Stimulated activated naive CD4-positive, alpha-beta T cell treated with Interleukin-2 at 50 U/mL for 16 hours (primary cell): ENCODE measurements at places on chromosomes 12 and 14.

DNA sequence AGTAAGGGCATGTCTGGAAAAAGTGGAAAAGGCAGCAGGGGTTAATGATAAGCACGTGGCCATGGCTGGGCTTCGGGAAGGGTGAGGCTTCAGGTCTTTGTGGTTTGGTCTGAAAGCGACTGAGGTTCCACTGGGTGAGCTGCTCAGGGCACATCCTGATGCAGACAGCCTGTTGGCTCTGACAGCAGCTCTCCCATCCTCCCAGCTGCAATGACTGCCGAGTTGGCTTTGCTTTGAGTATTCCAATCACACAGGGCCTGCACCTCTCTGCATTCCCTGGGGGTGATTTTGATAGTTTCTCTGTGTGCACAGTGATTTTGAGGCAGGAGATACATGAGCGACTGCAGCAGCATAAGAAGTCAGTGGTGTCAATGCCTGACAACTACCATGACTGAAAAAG lies 390.7 kb downstream of the APAF1 start:
- DNase-seq: no peak

GRCh38 chr12:44500423-44500822 lies 375.7 kb downstream of the NELL2 start:
- DNase-seq: no peak

GRCh38 chr12:27608890-27609289 lies 84.9 kb downstream of the PPFIBP1 start:
- no peak for DNase-seq

- DNase-seq: no peak
Observed at GRCh38 chr12:114917953-114918352, 234.0 kb upstream of the TBX3 start.

GRCh38 chr14:68337279-68337678 lies 455.6 kb downstream of the ZFP36L1 start:
- no peak for DNase-seq

GRCh38 chr12:19804737-19805136 lies 365.4 kb downstream of the AEBP2 start:
- DNase-seq: no peak
